ENCODE measurements at places on chromosomes 3 and 15.

DNA sequence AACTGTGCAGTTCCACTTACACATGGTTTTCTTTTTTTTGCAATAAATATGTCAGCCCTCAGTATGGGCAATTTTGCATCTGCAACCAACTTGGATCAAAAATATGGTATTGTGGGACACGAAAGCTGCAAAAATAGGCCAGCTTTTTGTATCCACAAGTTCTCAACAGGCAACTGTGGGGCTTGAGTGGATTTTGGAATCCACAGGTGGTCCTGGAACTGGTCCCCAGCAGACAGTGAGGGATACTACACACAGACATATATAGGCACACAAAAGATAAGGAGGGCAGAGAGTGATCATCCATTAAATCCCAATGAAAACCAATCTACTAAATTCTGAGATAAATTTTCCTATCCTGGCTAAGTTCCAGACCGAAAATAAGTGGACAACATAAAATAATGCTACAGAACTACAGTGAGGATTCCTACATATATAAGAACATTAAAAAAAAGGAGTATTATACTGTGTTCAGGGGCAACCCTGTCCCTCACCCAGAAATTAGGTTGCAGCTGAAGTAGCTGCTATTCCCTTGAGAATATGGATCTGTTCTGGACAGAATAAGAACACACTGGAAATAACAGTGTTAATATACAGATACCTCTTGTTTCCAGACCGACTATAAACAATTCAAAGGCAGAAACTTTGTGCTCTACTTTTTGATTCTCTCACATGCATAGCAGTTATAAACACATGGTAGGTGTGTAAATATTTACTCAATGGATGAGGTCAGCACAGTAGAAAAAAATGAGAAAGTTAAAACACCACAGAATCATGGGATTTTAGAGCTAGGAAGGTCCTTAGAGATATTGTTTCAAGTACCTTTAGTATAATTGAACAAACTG is 25.4 kb downstream of the DENND4A start:
- DNase-seq = no peak

DNA sequence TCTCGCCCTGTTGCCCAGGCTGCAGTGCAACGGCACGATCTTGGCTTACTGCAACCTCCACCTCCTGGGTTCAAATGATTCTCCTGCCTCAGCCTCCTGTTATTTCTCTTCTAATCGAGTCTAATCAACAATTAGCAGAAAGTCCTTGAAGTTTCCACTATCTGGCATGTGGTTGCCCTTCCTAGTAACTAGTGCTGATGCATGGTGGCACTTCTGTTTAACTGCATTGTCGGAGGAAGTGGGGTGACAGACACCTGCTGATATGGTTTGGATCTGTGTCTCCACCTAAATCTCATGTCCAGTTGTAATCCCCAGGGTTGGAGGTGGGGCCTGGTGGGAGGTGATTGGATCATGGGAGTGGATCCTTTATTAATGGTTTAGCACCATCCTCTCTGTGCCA is 9.2 kb downstream of the CRTAP start:
- DNase-seq = no peak

GRCh38 chr3:11010426-11011165 is 18.0 kb downstream of the SLC6A1 start:
- no peak for DNase-seq

- DNase-seq = peak; percentile 22
Observed at GRCh38 chr3:54188176-54188791, 65.9 kb downstream of the CACNA2D3 start.

DNA sequence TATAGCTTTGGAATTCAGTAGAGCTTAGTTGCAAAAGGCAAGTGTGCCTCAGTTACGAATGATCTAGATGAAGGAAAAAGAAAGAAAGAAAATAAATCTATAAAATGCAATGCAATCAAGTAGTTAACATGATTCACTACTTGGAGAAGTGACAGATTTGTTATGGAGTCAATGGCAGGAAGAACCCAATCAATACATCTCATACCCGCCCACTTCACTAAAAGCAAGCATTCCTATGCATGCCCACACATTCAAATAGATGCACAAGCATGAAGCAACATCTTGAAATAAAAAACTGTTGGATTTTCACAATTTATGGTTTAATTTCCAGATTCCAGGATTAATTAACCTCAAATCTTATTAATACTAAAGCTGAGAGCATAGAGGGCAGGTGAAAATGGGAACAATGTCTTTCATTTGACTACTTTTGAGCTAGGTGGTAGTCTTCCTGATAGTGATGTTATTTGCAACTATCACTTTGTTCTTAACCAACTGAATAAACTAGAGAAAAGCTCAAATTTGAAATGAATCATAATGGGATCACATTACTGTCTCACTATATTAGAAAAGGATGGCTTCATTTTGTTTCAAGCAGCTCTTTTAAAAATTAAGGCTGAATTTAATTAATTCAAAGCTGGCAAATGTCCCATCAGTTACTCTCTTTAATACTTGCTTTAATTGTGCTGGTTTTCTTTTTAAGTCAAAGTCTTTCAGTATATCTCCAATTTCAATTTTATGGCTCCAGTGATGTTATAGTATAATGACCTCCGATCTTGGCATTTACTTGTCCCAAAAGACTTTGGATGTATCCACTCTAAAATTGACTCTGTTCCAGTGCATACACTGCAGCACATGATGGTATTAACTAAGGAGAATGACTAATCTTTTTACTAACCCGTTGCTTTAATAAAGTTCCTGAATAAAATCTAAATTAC is 46.7 kb upstream of the CCDC50 start:
- DNase-seq = no peak

- DNase-seq = no peak
Observed at GRCh38 chr3:47010910-47011309, 31.4 kb downstream of the NBEAL2 start.

GRCh38 chr3:136473716-136474326 is 223.7 kb downstream of the PCCB start:
- no peak for DNase-seq

DNA sequence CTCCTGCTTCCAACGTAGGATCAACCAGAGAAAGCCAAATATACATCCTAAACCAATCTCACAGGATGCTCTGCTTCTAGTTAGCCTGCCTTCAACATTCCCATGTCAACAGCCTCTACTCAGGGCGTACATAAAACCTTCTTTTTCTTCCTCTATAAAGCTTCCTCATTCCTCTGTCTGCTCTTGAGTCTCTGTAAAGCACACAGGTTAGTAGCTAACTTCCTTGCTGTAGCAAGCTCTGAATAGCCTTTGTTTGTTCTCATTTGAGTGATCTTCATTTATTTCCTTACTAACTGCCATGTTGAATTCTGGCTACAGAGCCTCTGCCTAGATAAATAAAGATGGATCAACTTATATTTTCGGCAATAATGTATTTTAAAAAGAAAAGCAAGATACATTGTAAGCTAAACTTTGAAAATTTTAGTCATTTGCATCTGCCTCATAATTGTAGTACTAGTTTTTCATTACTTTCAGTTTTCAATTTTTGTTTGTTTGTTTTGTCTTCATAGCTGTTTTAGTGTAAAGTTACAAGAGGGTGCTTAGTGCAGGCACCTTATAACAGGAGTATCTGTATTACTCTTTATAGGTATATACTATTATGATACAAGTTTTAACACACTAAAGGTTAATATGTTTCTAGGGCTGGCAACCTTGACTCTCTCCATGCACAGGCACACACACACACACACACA is 498.2 kb downstream of the PYDC2 start:
- no peak for DNase-seq

- DNase-seq = no peak
Observed at GRCh38 chr15:60374628-60375081, 23.1 kb downstream of the ANXA2 start.

- no peak for DNase-seq
Observed at GRCh38 chr3:73401059-73401458, 223.7 kb downstream of the PDZRN3 start.

GRCh38 chr3:161863775-161864174 is 367.2 kb downstream of the OTOL1 start:
- DNase-seq = no peak

- no peak for DNase-seq
Observed at GRCh38 chr15:59276225-59277178, 69.9 kb downstream of the LDHAL6B start.

- DNase-seq = no peak
Observed at GRCh38 chr3:66297260-66297873, 76.6 kb downstream of the SLC25A26 start.

GRCh38 chr3:139555249-139555648 is 15.7 kb upstream of the RBP1 start:
- no peak for DNase-seq

DNA sequence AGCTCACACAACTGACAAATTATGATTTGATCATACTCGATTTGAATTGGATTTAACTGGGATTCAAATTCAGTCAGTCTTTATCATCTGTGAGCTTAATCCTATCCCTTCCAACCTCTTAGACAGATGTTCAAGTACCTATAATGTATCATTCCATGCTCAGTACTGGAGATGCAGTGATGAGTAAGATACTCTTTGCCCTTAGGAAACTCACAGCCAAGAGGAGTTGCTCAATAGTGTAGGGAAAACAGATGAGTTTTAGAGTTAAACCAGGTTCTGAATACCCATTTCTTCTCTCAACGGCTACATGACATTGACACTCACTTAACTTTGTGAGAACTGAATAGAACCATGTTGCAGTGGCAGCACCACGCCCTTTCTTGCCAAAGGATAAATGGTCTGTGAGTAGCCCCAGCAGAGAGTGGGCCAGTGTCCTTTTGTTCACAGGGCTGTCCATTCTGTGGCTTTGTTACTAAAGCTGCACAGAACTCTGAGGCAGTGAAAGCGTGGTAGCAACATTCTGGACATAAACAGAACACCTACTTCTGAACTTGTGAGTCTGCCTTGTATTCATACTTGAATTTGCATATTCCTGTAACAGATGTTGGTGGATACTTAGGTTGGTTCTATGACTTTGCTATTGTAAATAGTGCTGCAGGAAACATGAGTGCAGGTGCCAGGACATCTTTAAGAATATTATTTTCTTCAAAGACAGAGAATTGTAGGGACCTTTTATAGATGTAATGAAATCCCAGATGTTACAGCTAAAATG is 91.6 kb downstream of the RASA2 start:
- no peak for DNase-seq

DNA sequence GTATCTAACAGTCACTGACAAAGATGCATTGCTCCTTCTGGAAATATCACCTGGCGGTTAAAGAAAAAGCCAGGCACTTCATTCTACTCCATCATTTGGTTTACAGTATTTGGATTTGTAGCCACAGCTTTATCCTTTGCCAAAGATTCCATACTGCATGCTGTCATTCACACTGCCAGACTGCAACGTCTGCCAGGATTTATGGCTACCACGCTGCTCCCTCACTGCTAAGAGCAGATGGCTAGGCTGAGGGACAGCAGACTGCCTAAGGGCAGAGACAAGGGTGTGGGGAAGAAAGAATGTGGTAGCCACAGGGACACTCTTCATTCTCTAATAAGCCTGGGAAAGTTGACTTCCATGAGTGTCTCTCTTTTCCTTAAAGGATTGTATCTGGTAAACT is 1047.0 kb downstream of the TUSC7 start:
- no peak for DNase-seq

GRCh38 chr3:64539451-64540196 is 148.2 kb downstream of the ADAMTS9 start:
- DNase-seq = no peak

- no peak for DNase-seq
Observed at GRCh38 chr15:75107908-75108838, 84.8 kb downstream of the PPCDC start.

GRCh38 chr3:4724051-4724629 is 231.0 kb downstream of the ITPR1 start:
- DNase-seq = no peak

GRCh38 chr3:123283657-123284398 is 82.1 kb downstream of the SEC22A start:
- DNase-seq = no peak

GRCh38 chr3:175940881-175941280 is 1081.7 kb downstream of the NAALADL2 start:
- DNase-seq = no peak

DNA sequence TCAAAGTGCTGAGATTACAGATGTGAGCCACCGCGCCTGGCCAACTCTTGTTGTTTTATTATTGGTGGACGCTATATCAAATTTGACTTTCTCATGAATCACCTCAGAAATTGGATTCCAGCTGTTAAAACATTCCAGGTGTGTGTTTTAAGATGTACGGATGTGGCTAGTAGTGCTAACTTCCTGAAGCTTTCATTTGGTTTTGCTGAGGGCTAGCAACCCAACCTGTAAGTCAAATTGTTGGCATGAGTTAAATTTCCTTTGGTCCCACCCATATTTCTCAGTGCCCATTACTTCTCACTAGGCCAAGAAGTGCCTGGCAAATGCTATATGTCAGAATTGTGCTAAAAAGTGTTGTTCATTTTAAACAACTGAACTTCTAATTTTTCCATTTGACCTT is 13.1 kb upstream of the KAT2B start:
- DNase-seq = no peak

GRCh38 chr3:87173776-87174175 is 53.3 kb upstream of the CHMP2B start:
- DNase-seq = no peak

Data from GM12892 (cell line).